ENCODE measurements at places on chromosomes 2 and 18.

- no peak for DNase-seq
Measured at GRCh38 chr2:23404426-23404825, 19.4 kb downstream of the KLHL29 start.

GRCh38 chr2:239528146-239528545 lies 127.3 kb upstream of the HDAC4 start:
- DNase-seq, result no peak

DNA sequence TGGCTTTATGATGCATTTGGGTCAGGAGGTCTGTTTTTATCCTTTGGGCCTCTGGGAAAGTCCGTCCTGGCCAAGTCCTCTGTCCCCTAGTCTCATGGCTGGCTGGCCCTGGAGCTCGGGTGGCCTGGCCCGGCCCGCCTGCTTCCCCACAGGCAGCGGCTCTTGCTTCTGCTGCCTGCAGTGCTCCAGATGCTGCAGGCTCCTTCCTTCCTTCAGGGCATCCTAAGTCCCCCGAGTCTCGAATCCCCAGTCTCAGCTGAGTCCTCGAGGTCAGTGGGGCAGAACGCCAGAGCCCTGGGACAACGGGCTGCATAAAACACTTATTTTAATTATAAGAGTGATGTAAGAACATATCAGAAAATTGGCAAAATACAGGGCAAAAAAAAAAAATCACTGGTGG lies 71.2 kb downstream of the HPCAL1 start:
- DNase-seq, result no peak

DNA sequence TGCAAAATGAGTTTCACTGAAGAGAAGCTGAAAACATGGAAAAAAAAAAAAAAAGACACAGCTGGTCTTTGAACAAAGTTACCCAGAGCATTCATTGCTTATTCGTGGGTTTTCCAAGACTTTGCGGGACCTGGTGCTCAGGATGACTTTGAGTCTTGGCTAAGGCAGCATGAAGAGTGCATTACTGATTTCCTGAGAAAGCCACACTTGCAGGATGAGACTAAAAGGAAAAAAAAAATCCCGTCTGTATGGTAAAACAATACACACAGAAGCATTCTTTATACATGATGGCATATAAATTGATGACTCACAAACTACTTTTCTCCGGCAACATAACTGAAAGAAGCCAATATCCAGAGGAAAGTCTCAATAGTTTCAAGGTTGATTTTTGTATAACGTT lies 195.4 kb downstream of the SPP2 start:
- no peak for DNase-seq

GRCh38 chr18:7164323-7165004 lies 46.9 kb upstream of the LAMA1 start:
- DNase-seq, result no peak

All from T47D (cell line).